ENCODE measurements at places on chromosomes 6 and 20. TPM values are rescaled to one million over a fixed set of nuclear protein-coding genes. Genes with fewer than 3 reads are reported as not detected.

Gene RAET1L
- not detected for polyA plus RNA-seq

Gene HLA-DQA1
- not detected for polyA plus RNA-seq

Gene C20orf202
- polyA plus RNA-seq: 3.3 TPM

Gene PPP1R16B
- polyA plus RNA-seq: 7.0 TPM

Gene BPIFB1
- not detected for polyA plus RNA-seq

Gene STX11
- not detected for polyA plus RNA-seq

Gene FRK
- polyA plus RNA-seq: 0.21 TPM

Measured in Purkinje cell (primary cell).